HuH-7.5 (cell line): ENCODE measurements at places on chromosomes 4 and X.

GRCh38 chrX:145292218-145292617 lies 44.9 kb downstream of the SPANXN1 start:
- DNase-seq: no peak

GRCh38 chr4:99202536-99202935 lies 16.5 kb downstream of the ADH6 start:
- no peak for DNase-seq

DNA sequence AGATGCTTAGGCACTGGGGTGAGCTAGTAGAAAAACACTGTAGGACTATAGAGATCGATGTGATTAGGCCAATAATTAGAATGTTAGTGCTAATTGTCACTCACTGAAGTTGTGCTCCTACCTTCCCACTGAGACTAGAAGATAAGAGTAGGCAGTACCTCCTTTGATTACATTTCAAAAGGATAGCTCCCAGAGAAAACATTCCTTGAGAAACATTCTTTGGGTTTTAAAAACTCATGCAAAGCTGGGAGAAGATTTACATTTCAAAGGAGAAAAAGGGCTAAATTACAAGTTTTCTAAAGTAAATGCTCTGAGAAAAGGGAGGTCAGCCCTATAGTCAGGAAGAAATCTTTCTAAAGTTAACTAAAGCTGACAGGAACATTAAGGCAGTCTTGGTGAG lies 860.3 kb upstream of the NDST4 start:
- DNase-seq: no peak

DNA sequence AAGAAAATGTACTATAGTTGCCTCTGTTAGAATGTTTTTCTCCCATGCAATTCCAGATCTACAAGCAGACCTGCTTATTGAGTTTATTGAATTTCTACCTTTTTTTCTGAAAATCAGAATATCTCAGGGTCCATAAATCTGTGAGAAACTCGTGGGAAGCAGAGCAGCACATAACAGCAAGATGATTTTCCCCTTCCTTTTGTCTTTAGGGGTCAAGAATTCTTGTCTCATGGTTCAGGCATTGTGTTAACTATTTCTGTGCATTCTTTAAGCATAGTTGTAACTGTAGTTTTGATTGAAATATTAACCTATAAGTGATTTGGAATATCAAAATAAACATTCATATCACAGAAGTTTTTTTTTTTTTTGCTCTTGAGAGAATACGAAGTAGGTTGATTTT lies 11.4 kb downstream of the EDNRA start:
- no peak for DNase-seq

DNA sequence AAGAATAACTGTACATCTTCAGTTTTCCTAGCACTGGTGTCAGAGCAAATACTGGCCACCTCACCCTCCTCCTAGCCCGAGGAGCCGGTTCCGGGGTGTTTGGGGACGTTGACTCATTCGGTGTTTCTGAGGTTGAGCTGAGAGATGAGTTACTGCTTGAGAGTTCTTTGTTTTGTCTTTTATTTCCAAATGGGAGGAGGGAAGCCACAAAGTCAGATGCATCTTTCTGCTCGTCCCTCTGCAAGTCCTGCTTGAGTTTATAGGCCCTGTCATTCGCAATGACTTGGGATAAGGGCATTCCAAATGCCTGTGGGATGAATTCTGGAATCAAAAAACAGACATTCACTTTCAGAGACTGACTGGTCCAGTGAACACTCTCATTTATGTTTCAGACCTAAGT lies 77.5 kb downstream of the HCCS start:
- DNase-seq: no peak

DNA sequence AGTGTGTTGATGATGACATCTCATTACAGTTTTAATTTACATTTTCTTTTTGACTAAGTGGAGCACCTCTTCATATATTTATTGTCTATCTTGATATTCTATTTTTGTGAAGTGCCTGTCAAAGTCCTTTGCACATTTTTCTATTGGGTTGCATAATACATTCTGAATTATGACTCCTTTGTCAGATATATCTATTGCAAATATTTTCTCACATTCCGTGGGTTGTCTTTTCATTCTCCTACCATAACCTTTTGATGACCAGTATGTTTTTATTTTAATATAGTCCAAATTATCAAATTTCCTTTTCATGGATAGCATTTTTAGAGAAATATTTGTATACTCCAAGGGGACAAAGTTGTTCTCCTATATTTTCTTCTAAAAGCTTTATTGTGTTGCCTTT lies 126.4 kb downstream of the PJA1 start:
- DNase-seq: no peak

DNA sequence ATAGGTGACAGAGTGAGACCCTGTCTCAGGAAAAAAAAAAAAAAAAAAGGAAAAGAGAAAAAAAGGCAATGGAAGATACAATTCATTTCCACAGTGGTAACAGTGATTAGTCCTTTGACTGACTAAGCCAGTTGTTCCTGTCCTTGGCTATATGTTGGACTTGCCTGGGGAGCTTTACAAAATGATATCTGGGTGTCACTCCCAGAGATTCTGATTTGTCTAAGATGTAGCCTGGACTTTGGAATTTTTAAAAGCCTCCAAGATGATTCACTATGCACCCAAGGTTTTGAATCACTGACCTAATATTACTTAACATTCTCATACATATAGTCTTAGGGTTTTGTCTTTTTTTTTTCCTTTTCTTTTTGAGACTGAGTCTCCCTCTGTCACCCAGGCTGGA lies 16.9 kb downstream of the HELQ start:
- no peak for DNase-seq

DNA sequence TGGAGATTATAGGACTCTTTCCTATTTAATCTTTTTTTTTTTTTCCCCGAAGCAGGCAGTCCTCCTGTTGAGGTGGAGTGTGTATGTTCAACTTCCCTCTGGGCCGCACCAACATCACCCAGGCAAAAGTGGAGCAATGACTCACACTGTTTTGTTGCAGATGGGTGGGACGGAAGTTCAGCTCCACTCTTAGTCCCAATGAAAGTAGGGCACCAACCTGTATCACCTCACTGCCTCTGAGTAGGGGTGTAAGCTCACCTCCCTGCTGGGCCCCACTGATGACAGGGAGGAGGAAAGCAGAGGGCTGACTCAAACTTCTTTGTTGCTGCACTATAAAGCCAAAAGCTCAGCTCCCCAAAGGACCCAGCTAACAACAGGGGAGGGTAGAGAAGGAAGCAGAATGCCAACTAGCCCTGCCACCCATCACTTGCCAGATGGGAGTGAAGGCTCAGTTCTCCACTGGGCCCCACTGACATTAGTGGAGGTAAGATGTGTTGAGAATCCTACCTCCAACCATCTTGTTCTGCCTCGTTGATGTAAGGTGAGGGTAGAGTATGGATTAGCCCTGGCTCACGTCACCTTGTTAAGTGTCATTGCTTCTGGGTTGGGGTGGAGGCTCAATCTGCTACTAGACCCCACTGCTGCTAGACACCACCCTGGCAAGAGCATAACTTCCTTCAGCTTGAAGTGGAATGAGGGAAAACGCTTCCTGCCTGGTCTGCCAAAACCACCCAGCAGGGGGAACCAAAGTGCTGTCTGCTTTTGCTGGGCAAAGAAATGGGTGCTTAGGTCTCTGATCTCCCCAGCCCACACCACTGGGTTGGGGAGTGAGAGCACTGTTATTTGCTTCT lies 14.1 kb downstream of the RPS6KA3 start:
- DNase-seq: no peak

- DNase-seq: no peak
Observed at GRCh38 chrX:119942831-119943184, 743 bp downstream of the NKAP start.

DNA sequence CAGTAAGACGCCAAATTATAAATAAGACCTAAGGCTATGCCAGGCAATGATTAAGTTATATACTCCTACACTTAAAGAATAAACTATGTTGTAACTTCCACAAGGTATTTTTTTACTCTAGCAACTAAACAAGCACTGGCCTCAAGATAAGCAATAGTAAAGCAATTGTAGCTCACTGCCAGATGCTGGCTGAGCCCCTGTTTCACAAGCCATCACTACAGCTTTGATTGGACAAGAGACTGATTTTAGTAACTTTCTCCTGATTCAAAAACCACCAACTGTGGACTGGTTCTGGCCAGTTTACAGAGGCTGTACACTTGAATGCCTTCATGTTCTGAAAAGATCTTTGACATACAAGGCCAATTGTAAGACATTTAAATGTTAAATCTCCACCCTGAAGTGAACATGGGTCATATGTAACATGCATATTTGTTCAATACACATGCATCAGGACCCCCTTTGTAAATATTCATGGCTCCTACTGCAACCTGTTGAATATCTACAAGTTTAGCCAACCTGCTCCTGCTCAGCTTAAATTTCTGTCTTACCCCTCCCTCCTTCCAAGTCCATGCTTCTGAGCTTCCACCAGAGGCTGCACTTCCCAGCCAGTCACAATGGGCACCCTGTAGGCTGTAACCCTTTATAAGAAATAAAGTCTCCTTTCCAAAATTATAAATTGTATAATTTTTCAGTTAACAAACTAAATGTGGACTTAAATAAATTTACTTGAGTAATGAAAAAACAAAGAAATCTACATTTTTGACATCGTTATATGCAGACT lies 423.6 kb downstream of the ANKRD50 start:
- DNase-seq: no peak

DNA sequence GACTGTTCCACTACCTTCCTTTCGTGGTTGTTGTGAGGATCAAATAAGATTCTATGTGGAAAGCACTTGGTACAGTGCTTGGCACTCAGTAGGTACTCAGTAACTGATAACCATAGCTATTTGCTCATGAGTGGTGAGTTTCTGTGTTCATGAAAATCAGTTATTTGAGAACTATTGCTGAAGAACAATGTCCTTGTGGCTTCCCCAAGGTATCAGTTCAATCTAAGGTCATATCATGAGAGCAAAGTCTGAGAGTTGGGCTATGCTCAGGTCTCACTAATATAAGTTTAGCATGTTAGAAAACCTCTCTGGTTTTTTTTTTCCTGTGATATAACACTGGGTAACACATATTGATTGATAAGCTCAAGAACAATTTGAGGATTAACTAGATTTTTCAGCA lies 147.8 kb downstream of the GRIA3 start:
- DNase-seq: no peak

DNA sequence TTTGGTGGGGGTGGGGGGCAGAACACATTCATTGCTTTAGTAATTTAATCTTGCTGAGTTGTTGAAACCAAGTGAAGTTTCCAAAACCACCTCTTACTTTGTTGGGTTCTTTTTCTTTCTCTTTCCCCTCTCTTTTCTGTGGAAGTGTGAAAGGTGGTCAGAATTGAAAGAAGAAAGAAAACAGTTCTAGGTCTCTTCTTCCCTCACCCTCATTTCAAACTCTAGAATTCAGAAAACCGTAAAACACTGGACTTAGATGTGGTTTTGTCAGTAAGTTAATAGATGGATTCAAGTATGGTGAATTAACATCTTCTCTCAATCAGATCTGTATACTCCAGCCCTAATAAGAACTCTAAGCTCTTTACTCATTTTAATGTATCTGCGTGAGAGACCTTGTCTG lies 23.7 kb downstream of the PLP1 start:
- DNase-seq: no peak

- DNase-seq: no peak
Observed at GRCh38 chrX:69501429-69501828, 2.7 kb upstream of the NALF2 start.
